ACHN (cell line): ENCODE measurements at places on chromosomes 7 and 10.
A peak's percentile ranks its signal among the peaks of the same experiment; 100 is the strongest.

DNA sequence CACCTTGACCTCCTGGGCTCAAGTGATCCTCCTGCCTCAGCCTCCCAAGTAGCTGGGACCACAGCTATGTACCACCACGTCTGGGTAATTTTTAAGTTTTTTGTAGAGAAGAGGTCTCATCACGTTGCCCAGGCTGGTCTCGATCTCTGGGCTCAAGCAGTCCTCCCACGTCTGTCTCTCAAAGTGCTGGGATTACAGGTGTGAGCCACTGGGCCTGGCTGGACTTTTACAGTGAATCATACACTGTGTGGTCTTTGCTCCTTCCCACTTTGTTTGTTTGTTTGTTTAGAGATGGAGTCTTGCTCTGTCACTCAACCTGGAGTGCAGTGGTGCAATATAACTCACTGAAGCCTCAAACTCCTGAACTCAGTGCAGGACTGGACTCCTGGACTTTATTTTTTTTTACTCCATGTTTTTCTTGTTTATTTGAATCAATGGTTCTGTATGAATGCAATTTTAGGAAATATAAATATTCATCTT is 12.5 kb downstream of the PPIA start:
- no peak for DNase-seq

GRCh38 chr10:17239345-17240085 is 11.5 kb downstream of the VIM start:
- no peak for DNase-seq

DNA sequence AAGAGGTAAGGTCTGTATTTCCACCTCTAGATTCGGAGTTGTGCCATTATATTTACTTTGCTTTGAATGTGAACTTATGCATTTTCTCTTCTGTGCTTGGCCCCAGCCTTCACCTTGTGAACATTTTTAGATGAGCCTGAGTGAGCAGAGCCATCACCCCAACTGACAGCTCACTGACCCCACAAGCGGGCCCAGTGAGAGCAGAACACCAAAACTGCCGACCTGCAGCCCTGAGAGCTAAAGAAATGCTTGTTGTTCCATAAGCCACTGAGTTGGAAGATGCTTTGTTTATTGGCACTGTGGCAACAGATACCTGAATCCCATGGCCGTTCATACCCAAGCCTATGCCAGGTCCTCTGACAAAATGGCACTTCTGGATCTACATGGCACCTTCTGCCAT is 37.8 kb downstream of the C10orf90 start:
- no peak for DNase-seq

GRCh38 chr7:96697822-96698221 is 11.8 kb downstream of the SEM1 start:
- DNase-seq, result no peak

- DNase-seq, result no peak
Observed at GRCh38 chr7:15603124-15603523, 41.3 kb upstream of the AGMO start.

DNA sequence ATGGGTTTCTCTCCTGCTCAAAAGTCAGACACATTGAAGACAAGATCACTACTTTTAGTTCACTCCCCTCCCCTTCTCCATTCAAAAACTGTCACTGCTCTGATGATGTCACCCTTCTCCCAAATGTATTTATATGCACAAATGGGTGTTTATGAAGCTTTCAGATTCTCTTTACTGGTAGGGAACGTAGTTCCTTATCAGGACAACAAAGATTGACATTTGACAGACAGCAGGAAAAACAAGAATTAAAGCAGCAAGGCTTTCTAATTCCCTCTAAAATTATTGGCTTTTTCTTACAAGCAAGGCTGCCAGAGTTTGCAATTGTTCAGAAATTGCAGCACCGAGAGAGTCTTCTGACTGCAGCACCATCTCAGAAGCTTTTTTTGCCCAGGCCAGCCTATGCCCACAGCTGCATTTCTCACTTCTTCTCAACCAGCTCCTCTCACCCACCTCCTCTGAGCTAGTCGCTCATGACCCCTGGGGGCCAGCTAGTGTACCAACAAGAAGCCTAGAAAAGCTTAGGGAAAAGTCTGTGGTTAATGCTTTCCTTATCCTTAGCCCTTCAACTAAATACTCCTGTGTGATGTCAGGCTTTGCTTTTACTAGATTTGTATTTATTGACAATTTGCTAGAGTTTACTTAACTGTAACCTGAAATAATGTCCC is 265.1 kb downstream of the HTR7 start:
- DNase-seq, result peak; percentile 48

- DNase-seq, result no peak
Observed at GRCh38 chr10:75449382-75450074, 18.1 kb downstream of the LRMDA start.

GRCh38 chr7:3232228-3232627 is 68.8 kb upstream of the SDK1 start:
- no peak for DNase-seq

GRCh38 chr10:13939391-13939790 is 352.6 kb downstream of the PRPF18 start:
- no peak for DNase-seq

GRCh38 chr7:100472121-100472851 is 6.7 kb downstream of the TSC22D4 start:
- DNase-seq, result no peak

DNA sequence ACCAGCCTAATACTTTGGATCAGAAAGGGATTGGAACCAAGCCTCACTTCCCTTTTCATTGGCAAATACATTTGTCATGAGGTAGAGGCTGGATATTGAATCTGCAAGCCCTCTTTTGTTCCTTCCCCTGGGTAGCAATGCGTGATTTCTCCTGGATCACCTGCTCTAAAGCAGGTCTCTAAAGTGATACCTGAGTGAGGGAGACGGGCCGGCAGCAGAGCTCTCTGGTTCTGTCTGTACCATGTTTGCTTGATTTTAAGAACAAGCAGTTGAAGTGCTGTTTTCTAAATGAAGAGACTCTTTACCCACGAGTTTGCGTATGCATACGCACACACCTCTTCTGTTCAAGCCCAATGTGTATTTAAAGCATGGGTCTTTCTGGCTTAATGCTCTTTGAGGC is 41.1 kb downstream of the GARS1 start:
- no peak for DNase-seq

DNA sequence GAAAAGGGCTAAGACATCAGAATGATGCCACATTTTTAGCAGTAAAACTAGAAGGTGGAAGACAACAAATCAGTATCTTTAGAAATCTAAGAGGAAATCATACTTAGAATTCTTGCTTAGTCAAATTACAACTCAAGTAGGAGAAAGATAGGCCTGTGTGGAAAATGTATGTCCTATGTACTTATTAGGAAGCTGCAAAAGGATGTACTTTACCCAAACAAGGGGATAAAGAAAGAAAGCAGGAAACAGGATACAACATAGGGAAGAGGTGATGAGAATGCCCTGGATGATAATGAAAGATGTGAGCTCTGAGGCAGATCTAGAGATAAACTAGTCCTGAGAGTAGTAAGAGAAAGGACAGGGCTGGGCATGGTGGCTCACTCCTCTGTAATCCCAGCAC is 54.9 kb downstream of the RNLS start:
- DNase-seq, result no peak

DNA sequence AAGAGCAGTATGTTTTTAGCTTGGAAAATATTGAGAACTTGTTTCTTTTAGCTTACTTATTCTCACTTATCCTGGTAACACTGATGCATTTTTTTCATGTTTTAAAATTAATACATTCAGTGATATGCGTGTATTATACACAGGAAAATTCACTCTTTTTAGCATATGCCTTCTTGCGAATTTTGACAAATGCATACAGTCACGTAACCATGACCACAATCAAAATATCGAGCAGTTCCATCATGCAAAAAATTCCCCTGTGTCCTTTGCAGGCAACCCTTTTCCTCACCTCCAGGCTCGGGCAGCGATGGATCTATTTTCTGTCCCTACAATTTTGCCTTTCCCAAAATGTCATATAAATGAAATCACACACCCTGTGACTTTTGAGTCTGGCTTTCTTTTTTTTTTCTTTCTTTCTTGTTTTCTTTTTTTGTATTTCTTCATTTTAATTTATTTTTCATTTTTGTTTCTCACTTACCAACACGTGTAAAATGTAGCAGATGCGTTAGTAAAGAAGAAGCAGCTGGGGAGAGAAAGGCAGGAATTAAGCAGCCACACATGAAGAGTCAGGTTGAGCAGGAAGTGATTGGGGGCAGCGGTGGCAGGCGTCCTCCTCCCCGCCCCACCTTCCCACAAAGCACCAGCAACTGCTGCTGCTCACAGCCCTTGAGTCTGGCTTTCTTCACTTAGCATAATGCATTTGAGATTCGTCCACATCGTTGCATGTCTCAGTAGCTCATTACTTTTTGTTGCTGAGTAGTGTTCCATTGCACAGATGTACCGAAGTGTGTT is 29.9 kb downstream of the ADRB1 start:
- no peak for DNase-seq

- DNase-seq, result no peak
Observed at GRCh38 chr7:65342723-65343629, 30.7 kb upstream of the ZNF92 start.

- DNase-seq, result no peak
Observed at GRCh38 chr7:138907850-138908249, 73.3 kb downstream of the KIAA1549 start.

- DNase-seq, result no peak
Observed at GRCh38 chr10:33352175-33352574, 17.7 kb upstream of the NRP1 start.

DNA sequence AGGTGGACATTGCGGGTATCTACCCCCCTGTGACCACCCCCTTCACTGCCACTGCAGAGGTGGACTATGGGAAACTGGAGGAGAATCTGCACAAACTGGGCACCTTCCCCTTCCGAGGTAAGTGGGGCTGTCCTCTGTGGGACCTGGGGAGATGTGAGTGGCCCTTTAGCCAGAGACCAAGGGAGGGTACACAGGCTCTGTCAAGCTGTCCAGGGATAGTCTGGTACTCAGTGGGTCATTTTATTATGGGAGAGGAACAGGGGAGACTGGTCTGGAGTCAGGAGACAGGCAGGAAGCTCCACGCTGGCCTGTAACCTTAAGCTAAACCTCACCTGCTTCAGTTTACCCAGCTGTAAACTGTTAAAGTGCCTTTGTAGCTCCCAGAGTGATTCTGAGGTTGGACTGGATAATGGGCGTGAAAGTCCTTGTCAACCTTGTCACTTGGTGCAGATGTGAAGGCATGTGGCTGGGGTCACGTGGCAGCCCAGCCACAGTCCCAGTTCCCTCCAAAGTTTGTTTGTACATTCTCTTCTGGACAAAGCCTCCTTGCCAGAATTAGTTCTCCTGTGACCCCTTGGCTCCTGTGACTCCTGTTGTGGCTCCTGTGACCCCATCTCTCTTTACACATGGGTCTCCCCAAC is 729 bp downstream of the HOGA1 start:
- DNase-seq, result no peak

DNA sequence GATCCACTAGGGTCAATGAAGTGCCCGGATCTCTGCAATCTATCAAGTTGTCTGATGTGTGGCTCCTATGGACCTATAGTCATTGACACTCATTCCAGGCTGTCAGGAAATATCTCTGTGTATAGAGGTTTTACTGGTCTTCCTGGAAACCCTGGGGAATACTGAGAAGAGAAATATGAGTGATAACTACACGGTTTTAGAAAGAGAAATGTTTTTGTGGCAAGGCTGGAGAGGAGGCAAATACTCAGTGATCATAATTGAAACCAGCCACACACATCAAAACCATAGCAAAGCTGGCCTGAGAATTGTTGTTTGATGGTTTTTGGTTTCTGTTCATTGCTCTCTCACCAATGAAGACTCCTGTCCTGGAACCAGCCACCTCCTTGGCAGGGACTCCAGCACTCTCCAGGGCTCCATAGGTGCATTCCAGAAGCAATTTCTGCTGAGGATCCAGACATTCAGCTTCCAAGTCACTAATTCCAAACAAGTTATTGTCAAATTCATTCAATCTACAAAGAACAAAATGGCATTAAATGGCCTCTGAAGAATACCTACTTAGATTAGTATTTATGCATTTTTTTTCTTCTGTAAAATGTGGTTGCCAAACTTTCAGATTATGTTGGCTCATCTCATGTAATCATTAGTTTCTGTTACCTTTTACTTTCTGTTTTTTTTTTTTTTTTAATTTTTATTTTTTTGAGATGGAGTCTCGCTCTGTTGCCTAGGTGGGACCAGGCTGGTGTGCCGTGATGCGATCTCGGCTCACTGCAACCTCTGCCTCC is 108.6 kb upstream of the ABI1 start:
- no peak for DNase-seq

- DNase-seq, result no peak
Observed at GRCh38 chr7:155482511-155483183, 24.7 kb downstream of the EN2 start.
